Fibroblast of skin of left quadriceps (primary cell): ENCODE measurements at places on chromosomes 7 and 10.

DNA sequence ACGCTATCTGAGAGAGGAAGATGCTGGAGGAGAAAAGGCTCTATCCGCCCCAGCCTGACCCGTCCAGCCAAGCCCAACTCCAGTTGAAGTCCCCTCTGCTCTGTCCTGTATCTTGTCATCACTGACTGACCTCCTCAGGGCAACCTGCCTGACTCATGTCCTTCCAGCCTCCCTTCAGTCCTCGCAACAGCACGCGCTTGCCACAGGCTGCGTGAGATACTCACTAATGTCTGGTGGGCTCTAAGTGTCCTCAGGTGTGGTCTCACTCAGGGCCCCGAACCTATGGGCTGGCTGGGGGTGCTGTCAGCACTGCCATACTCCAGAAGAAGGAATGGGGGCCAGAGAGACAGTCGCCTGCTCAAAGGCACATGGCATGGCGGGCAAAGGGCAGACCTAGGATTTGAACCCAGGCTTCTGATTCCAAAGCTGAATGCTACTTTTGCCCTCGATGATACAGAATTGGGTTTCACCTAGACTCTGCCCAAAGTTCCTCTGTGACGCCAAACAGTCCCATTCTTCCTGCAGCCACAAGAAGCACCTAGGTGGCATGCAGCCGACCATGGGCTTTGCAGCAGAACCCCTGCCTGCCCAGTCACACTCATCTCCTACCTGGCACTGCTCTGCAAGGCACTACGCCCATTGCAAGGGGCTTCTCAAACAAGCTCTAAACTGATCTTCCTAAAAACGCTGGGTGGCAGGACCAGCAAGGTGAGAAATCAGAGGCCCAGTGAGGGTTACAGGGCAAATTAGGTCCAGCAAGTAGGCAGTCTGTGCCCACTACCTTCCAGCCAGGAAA lies 8.5 kb downstream of the FAM53B start:
- no peak for DNase-seq

DNA sequence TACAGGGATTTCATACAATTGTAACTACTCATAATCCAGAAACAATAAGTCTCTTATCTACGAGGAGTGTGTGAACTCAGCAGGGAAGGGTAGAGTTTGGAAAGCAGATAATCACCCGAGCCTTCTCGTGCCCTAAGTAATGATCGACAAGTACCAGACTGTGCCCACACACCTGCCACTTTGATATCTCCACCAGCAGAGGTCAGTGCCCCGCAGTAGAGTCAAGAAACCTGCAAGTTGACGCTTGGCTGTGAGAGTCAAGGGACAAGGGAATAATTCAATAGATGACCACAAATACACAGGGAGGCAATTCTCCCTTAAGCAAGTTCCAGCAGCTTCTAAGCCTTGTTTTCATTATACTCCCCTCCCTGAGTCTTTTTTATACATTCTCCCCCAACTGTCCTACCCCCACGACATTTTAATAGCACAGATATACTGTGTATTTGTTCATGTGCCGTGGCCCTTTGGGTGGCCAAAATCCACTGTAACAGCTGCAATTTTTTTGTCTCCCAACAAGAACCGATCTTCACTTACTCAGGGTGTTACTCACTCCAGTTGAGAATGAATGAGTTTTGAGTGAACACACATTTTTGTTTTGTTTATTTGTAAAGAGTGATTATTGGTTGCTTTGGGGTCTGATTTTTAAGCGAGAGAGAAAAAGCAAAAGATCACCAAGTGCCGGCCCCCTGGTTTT lies 106.9 kb upstream of the RHEB start:
- no peak for DNase-seq

- DNase-seq = no peak
Observed at GRCh38 chr10:59833810-59834209, 72.5 kb downstream of the CCDC6 start.

GRCh38 chr7:81637534-81637933 lies 132.3 kb downstream of the HGF start:
- no peak for DNase-seq

GRCh38 chr10:117509573-117509972 lies 33.0 kb upstream of the EMX2 start:
- no peak for DNase-seq

GRCh38 chr10:1213252-1214070 lies 157.3 kb downstream of the WDR37 start:
- DNase-seq = no peak

- no peak for DNase-seq
Observed at GRCh38 chr7:77753173-77753572, 45.1 kb downstream of the TMEM60 start.

- no peak for DNase-seq
Observed at GRCh38 chr7:218896-219580, 26.7 kb downstream of the FAM20C start.

- DNase-seq = no peak
Observed at GRCh38 chr10:132192076-132192975, 5.6 kb downstream of the DPYSL4 start.

DNA sequence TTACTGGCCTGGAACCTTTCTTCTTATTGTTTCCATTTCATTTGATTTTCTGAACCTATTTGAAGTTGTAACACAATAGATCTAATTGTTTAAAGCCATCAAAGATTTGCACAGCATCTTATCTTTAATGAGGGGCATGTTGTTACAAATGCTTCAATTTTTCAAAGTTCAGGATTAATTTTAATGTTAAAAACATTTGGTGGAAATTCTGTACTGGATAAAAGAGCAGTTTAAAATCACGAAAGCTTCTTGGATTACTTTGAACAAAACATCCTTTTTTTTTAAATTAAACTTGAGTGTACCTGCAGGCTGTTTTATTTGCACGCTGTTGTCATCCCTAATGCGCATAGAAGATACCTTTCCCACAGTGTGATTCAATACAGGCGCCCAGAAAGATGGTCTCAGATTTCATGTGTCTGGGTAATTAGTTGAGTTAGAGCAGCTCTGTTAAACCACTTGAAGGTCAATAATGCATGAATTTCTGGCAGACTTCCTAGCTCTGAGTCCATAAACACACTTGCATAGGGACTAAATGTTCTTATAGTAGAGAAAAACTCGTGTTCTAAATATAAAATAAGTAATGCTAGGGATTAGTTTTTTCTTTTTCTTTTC lies 29.3 kb upstream of the DDX50 start:
- DNase-seq = peak; percentile 78

DNA sequence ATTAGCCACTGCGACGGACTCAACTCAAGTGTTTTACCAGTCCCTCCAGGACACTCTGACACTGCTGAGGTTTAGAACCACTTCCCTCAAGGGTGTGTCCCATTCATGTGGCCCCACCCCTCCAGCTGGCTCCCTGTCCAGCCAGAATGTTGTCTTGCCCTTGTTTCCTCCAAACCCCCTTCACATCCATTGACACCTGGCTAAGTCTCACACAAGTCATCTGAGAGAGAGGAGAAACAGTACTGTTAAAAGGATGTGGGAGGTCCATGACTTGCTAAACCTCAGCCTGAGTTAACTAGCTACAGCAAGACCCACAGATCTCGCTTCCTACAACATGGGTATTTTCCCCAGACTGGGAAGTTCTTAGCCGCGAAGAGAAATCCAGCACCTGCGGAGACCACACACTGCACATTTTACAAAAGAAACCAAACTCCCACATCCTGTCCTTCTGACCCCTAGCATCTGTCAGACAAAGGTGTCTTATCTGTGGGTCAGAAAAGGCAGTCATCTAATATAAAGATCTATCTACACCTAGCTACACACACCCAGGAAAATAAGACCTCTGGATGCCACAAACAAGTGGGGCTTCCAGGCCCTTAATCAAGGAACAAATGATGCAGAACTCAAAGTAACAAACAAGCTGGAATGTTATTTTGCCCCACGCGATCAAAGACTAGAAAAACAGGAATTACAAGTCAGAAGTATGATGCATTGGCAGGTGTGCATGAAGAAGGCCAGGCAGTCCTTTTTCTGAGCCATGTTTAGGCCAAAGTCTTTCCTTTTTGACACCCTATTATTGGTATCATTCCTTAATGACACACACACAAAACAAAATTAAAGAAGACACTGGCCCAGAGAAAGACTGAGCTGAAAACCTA lies 13.9 kb downstream of the OSBPL3 start:
- DNase-seq = no peak

DNA sequence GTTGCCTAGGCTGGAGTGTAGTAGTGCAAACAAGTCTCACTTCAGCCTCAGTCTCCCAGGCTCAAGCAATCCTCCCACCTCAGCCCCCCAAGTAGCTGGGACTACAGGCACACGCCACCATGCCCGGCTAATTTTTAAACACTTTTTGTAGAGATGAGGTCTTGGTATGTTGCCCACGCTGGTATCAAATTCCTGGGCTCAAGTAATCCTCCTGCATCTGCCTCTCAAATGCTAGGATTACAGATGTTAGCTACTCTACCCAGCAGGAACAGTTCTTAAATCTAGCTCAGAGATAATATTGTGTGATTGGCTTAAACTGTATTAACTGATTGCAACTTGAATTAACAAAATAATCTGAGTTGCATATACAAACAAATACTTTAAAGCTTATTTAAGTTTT lies 82.9 kb downstream of the CDK14 start:
- no peak for DNase-seq

GRCh38 chr7:77258593-77258992 lies 59.0 kb upstream of the FGL2 start:
- no peak for DNase-seq

DNA sequence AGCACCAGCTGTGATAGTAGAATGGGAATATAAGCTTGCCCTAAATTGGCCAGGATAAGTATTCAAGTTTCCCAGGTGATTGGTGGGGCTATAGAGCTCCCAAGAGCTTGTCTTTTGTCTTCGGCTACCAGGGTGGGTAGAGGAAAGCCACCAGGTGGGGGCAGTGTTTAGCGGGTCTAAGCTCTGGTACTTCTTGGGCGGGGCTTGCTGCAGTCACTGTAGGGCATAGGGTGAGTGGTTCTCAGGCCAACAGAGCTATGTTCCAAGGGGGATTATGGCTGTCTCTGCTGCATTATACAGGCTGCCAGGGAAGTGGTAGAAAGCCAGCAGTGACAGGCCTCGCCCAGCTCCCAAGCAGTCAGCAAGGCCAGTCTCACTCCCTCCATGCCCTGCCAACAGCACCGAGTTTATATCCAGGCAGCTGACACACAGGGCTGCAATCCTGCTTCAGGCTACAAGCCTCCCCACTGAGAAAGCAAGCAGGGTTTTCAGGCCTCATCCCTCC lies 110.7 kb downstream of the ZNF467 start:
- DNase-seq = no peak

GRCh38 chr10:118551535-118552100 lies 43.8 kb downstream of the PRLHR start:
- no peak for DNase-seq

- DNase-seq = no peak
Observed at GRCh38 chr10:21047511-21047910, 150.4 kb upstream of the NEBL start.

GRCh38 chr10:88100281-88100680 lies 236.9 kb downstream of the PTEN start:
- DNase-seq = peak; percentile 46

- DNase-seq = no peak
Observed at GRCh38 chr10:132252412-132252811, 55.3 kb downstream of the STK32C start.

DNA sequence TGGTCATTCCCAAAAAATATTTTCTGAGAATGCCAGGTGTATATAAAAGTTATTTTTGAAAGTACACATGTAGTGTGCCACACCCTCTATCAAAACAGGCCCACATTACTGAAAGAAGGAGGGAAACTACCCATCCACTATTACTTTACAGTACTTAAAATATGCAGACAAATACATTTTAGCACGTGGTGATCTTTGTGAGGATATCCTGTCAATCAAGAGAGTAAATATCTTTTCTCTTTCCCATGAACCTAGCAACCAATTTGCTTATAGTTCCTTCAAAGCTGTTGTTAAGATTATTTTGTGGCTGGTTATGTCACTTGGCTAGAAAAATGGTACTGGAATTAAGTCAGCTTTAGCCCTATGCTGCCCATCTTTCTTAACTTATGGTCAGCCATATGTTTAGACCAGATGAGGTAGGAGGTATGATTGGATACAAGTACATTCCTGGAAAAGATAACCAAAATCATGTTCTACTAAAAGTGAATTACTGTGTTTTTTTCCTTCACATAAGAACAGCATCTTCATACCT lies 70.1 kb downstream of the AUTS2 start:
- DNase-seq = no peak

GRCh38 chr7:69419934-69420333 lies 178.3 kb upstream of the AUTS2 start:
- no peak for DNase-seq

GRCh38 chr10:118873091-118873737 lies 118.4 kb upstream of the CACUL1 start:
- no peak for DNase-seq

DNA sequence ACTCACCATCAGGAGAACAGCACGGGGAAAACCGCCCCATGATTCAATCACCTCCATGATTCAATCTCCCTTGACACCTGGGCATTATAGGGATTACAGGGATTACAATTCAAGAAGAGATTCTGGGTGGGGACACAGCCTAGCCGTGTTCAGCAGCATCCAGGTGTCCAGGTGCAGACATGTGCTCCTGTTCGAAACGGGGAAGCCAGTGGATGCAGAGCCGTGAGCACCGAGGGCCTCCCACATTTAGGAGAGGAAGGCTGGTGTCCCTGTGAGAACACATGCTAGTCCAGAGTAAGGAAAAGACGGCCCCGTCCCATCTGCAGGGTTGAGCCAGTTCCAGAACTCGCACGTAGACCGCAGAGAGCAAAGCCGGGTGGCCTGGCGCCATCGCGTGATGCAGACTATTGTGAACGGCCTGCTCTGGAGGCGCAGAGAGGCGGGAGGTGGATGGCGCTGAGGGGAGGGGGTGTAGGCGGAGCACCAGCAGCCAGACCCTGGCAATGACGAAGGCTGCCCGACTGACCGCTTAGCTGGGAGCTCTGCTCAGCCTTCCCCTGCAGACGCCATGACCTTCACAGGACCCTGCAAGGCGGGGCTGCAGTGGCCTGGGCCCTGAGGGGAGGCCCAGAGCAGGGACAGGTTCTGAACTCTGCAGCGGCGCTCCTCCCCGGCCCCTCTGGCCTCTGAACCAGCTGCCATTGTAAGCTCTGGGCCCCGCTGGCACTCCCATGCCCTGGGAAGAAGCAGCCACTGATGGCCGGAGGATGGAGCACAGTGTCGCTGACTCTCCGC lies 141.6 kb upstream of the TCERG1L start:
- no peak for DNase-seq
